ENCODE measurements at places on chromosomes 13 and 19.

- no peak for DNase-seq
Measured at GRCh38 chr19:6528544-6529121, 2.2 kb upstream of the TNFSF9 start.

GRCh38 chr13:108425056-108425455 is 155.5 kb downstream of the TNFSF13B start:
- no peak for DNase-seq

DNA sequence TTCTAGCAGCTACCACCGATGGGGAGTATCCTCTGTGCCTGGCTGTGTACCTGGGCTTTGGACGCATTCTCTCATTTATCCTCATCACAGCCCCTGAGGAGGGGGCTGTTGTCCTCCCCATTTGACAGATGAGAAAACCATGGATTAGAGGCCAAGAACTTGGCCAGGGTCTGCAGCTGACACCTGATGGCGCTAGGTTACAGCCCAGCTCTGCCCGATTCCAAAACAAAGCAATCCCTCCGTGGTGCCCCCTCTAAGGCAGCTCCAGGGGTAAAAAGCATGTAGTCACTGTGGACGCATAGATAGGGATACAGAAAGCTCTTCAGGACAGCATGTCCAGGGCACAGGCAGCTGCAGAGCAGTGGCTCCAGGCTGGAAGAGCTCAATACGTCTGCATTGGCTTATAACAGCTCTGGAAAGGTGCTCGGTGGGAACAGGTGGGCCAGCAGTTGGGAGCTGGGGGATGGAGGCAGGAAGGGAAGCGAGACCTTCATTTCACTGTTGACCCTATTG is 35.4 kb upstream of the UQCRFS1 start:
- no peak for DNase-seq

- no peak for DNase-seq
Measured at GRCh38 chr19:34794066-34794960, 21.3 kb upstream of the ZNF599 start.

DNA sequence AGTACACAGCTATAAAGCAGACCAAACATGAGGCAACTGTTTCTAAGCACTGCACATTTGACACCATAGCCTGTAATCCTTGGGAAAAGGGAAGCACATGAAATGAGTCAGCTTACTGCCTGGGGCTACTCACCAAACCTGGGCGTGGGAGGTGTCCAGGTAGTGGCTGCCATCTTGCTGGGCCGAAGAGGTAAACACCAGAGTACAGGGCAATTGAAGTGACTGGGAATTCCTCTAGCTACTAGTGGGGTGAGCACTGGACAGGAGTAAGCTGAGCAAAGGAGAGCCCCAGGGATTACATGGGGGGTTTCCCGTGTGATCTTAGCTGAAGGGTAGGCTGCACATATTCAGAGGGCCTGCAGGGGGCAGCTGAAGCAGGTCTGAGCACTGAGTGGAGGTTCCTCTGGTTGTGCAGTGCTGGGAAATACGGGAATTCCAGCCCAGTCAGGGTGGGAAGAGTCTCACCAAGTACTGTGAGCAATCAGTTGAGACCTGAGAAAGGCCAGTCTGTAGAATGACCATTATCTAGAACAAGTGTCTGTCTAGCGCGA is 140.5 kb downstream of the SLC7A1 start:
- DNase-seq: no peak
